ENCODE measurements at places on chromosomes 1 and 21.

GRCh38 chr21:45384656-45385548 lies 20.1 kb upstream of the COL18A1 start:
- no peaks in the 10 kb centered on the region for H3K36me3 ChIP-seq
- H3K27me3 ChIP-seq: peaks cover 49% of the 10 kb centered on the region
- H3K27ac ChIP-seq: no peak overlapping the region

- H3K4me3 ChIP-seq: no peak overlapping the region
- peaks cover 1% of the 10 kb centered on the region for H3K4me1 ChIP-seq
- no peak for DNase-seq
- no peak overlapping the region for H3K27ac ChIP-seq
Measured at GRCh38 chr1:200751717-200752116, 13.0 kb downstream of the CAMSAP2 start.

DNA sequence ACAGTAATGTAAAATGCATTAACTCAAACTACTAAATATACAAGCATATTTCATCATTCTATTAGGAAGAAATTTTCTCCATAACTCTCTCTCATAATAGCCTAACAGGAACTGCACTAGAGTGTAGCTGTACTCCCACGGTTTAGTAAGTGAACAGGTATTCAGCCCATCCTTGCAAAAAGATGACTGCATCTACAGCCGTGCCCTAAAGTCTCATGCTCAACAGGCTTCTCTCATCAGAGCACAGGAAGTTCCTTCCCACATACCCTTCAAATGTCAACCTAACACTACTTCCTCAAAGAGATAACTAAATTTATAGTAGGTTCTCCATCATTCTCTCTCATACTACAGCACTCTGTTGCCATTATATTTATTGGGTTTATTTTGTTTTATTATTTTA lies 251.6 kb downstream of the AKT3 start:
- H3K27me3 ChIP-seq: no peaks in the 10 kb centered on the region
- no peak overlapping the region for H3K27ac ChIP-seq
- peaks cover 7% of the 10 kb centered on the region for H3K36me3 ChIP-seq
- H3K4me1 ChIP-seq: peaks cover 25% of the 10 kb centered on the region
- no peak overlapping the region for H3K4me3 ChIP-seq

DNA sequence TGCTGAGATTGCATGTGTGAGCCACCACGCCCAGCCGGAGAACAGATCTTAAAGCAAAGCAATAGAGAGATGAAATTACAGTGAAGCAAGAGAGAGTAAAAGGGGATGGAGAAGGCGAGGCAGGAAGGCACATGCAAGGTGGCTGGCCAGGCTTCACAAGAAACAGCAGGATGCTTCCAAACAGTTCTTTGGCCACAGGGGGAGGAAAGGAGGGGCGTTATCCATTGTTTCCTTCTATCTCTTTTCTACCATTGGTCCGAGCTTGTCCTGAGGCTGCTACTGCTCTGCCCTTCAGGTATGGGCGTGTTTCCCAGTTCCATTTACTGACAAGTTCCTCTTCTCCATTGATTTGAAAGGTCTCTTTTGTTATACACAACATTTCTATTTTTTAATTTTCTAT lies 33.7 kb upstream of the PARP1 start:
- H3K4me1 ChIP-seq: peaks cover 11% of the 10 kb centered on the region
- no peak overlapping the region for H3K27ac ChIP-seq
- H3K36me3 ChIP-seq: no peaks in the 10 kb centered on the region

- H3K4me1 ChIP-seq: no peaks in the 10 kb centered on the region
- no peak for DNase-seq
- H3K4me3 ChIP-seq: no peak overlapping the region
- no peak overlapping the region for H3K27ac ChIP-seq
Measured at GRCh38 chr1:109255097-109255651, 5.8 kb downstream of the CELSR2 start.

Data from common myeloid progenitor, CD34-positive (primary cell).